Activated B cell treated with CpG ODN at 0.5 μM for 24 hours (primary cell): ENCODE measurements at places on chromosomes 4 and X.

DNA sequence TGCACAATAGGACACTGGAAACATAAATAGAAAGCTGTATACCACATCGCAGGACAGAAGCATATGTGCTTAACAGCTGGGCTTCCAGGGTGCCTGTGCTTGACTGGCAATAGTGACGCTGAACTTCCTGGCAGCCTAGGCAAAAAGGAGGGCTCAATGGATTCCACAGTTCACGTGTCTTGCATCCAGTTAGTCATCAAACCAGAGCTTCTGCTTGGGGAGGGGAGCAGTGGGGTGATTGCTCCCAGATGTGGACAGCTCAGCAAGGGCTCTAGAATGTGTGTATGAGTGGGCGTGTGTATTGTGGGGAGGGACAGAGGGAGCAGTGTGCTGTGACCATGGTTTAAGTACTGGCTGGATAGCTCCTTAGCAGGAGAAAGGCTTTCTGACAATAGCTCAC, 2.3 kb downstream of the PRRG3 start:
- no peak for DNase-seq

DNA sequence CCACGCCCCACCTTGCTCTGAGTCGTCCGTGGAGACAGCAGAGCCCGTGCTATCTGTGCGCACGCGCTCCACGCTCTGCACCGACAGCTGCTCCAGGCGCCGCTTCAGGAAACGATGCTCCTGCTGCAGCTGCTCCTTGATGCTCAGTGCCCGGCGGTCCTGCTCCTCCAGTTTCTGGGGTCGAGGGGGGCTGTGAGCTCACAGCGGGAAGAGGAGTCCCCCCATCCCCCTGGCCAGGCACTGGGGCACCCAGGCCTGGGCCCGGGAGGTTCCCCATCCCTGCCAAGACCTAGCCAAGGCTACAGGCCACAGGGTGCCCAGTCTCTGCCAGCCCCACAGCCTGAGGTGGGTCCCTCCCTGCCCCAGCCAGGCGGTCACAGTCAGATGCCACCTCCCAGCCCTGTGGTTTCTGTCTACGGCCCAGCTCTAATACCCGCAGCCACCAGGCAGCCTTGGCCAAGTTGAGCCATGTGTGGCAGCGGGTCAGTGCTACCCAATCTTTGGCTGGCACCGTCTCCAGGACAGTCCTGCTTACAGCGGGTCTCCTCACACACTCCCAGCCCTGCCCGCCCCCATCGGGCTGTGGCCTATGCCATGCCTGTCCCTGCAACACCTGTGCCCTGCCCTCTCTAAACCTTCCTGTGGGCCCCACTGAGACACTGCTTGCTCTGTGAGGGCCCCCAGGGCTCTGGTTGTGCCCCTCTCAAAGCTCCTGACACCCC, 9.3 kb upstream of the HAUS3 start:
- DNase-seq: peak; percentile 14

GRCh38 chr4:99587309-99587708, 12.7 kb downstream of the MTTP start:
- DNase-seq: no peak

DNA sequence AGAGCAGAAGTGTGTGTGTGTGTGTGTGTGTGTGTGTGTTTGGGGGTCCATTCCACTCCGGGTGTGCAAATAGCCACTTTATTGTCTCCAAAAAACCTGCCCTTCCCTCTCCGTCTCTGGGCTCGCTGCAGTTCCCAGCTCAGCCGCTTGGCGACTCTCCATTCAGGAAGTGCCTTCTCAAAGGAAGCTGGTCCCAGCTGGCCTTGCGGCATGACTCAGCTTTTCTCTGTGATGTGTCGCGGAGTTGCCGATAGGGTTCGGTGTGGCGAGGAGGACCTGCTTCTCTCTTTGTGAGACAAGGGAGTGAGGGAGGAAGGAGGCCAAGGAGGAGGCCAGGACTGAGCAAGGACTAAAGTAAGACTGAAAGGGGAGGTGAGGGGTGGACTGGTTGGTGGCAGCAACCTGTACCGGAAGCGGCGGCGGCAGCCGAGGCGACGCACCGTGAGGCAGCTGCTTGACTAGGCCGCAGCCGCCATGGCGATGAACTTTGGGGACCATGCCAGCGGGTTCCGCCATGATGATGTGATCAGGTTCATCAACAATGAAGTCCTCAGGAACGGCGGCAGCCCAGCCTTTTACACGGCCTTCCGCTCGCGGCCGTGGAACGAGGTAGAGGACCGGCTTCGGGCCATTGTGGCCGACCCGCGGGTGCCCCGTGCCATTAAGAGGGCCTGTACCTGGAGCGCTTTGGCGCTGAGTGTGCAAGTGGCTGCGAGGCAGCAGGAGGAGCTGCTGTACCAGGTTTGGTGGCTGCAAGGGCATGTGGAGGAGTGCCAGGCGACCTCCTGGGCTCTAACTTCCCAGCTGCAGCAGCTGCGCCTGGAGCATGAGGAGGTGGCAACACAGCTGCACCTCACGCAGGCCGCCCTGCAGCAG, at the start of gene TEX13C:
Gene TEX13C, plus strand, starts transcription at position 226 of the 876 bp plus-strand sequence. Its CDS starts 249 bp downstream, at position 475.
- DNase-seq: no peak

- no peak for DNase-seq
Measured at GRCh38 chrX:10938365-10938923, 172.7 kb upstream of the HCCS start.

DNA sequence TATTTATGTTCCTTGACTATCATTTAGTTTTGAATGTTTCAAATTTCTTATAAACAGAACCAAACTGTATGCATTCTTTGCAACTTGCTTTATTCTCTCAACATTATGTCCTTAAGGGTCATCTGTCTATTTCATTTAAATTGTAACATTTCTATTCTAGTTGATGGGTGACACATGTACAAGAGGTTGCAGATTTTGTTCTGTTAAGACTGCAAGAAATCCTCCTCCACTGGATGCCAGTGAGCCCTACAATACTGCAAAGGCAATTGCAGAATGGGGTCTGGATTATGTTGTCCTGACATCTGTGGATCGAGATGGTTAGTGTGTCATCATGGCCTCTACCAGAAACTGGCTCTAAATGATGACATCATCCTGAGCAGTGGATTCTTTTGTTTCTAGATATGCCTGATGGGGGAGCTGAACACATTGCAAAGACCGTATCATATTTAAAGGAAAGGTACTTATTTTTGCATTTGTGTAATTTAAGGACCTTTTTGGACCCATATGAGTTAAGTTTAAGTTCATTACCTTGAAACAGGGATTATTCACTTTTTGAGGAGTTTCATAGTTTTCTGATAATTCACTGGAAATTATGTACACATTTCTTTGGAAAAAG, 6.1 kb downstream of the LIAS start:
- no peak for DNase-seq

DNA sequence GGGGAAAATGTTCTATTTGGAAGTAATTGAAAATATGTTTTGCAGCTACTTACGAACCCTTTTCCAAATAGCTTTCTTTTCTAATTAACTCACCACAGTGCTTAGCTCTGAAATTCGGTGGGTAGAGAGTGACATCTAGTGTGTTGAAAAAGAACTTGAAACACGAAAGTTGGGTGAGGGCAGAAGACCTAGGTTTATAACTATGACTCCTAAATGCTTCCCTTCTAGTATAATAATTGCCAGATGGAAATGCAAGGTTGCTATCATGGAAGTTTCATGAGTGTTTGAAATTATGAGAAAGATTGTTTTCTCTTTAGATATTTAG, 77.3 kb upstream of the NOCT start:
- DNase-seq: no peak

GRCh38 chrX:150967786-150968185, 15.3 kb upstream of the HMGB3 start:
- DNase-seq: no peak

GRCh38 chr4:168484626-168485025, 4.3 kb upstream of the DDX60L start:
- DNase-seq: no peak

GRCh38 chr4:24364852-24365251, 219.5 kb downstream of the DHX15 start:
- no peak for DNase-seq

GRCh38 chr4:38132843-38133662, 172.9 kb downstream of the PTTG2 start:
- DNase-seq: no peak

- no peak for DNase-seq
Measured at GRCh38 chrX:101595739-101596419, 21.9 kb downstream of the ARMCX6 start.

GRCh38 chrX:4971646-4972045, 1257.0 kb downstream of the NLGN4X start:
- no peak for DNase-seq

- DNase-seq: peak; percentile 67
Measured at GRCh38 chr4:87219632-87220093, 755 bp downstream of the KLHL8 start.

GRCh38 chr4:142549248-142549647, 296.9 kb downstream of the INPP4B start:
- DNase-seq: no peak

DNA sequence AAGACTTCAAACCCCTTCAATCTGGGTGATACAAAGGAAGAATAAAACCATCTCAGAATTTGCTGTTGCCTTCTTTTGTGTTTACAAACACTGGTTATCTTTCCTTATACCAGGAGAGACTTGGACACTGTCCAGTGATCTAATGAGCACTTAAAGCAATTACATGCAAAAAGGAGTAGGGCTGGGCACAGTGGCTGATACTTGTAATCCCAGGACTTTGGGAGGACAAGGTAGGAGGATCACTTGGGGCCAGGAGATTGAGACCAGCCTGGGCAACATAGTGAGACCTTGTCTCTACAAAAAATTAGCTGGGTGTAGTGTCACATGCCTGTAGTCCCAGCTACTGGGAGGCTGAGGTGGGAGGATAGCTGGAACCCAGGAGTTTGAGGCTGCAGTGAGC, 95.7 kb upstream of the DRD5 start:
- DNase-seq: no peak

- no peak for DNase-seq
Measured at GRCh38 chr4:73740353-73740778, at the start of gene CXCL8. TSS of gene CXCL8 (plus strand) at chr4:73740569. CDS start at chr4:73740659, 90 bp downstream.
